ENCODE measurements at places on chromosomes 2 and 18.

GRCh38 chr18:9449600-9450414, 25.5 kb upstream of the RALBP1 start:
- H3K27ac ChIP-seq: no peak overlapping the region
- H3K27me3 ChIP-seq: no peaks in the 10 kb centered on the region
- no peak overlapping the region for H3K4me3 ChIP-seq
- no peaks in the 10 kb centered on the region for H3K4me1 ChIP-seq

DNA sequence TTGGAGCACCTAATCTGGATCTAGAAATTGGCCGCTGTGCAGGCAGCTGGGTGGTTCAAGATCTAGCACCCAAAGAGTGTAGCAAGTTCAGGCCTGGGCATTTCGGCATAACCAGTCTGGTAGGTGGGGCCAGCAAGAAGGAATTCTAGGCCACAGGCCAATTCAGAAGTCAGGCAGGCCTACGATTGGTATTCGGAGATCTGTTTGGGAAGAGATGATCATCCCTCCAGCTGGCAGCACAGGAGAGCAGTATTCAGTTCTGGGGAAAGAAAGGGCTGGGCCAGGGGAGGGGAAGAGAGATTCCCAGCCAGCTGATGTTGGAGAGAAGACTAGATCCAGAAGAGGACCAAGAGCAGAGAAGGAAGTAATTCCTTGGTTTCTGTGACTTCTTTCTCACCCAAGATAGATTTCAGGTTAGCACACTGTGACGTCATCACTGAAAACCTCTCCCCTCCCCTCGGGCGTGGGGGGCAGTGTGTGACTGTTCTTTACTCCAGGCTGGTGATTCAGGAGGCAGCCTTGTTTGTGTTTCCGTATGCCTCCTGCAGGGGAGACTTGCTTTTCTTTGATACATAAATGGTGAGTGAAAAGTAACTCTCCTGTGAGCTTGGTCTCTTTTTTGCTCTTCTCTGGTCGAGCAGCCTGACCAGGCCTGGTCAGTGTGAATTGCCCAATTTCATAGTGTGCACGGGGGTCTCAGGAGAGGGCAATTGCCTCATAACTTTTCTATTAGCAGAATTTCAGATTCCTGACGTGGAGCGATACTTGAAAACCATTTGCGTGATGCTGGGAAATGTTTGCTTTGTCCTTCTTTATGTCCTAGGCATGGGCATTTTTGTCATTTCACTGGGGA, 61.1 kb downstream of the MEIS1 start:
- peak overlapping the region; percentile 72 for H3K27ac ChIP-seq
- no peaks in the 10 kb centered on the region for H3K27me3 ChIP-seq
- no peak overlapping the region for H3K4me3 ChIP-seq
- peaks cover 100% of the 10 kb centered on the region for H3K4me1 ChIP-seq

GRCh38 chr2:21658907-21659477, 535.2 kb downstream of the TDRD15 start:
- ATAC-seq: no peak
- H3K4me1 ChIP-seq: no peaks in the 10 kb centered on the region
- no peaks in the 10 kb centered on the region for H3K27me3 ChIP-seq

DNA sequence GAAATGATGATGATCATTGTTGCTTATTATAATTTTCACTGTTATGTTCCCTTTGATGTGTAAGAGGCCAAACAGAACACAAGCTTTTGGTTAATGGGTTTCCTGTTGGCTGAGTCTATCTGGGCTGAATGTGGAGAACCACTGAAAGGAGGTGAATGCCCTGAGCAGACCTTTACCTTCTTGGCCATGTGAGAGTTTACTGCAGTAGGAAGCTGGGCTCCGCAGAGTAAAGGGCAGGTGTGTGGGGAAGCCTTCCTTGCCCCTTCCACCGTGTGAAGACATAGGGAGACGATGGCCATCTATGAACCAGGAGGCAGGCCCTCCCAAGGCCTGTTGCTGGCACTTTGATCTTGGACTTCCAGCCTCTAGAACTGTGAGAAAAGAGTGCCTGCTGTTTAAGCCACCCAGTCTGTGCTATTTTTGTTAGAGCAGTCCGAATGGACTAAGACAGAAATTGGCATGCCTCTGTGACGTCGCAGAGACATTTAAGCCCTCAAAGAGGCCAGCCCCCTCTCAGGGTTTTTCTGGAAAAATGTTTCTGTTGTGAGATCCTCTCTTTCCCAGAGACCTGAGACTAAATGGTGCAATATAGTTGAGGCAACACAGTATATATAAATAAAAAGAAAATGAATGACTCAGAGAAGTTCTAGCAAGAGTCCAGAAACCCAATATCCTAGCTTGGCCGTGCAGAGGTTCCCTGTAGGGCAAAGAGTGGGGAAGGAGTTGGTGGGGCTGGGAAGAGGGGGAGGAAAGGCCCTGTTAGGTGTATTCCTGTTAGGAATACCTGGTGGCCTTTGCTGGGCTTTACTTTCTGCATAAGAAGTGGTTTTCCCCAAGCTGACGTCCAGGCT, 121.9 kb upstream of the LGALSL start:
- H3K36me3 ChIP-seq: no peaks in the 10 kb centered on the region
- peaks cover 42% of the 10 kb centered on the region for H3K4me1 ChIP-seq
- no peak for ATAC-seq
- no peaks in the 10 kb centered on the region for H3K27me3 ChIP-seq

DNA sequence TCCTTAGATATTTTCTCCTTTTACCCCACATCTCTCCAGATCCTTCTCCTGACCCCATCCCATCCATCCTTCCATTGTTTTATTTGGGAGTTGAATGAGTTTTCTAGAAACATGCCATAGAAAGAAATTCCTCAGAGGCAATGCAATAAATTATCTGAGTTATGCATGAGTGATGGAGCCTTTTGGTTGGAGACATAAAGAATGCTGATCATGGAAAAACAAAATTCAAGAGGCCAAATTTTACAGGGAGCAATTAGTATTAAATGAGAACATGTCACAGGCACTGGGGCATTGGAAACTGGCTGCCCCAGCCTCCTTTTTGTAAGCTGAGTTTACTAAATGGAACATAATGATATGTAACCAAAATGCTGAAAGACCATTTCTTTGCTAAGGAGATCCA, 74.2 kb upstream of the LCLAT1 start:
- no peak overlapping the region for H3K27ac ChIP-seq
- ATAC-seq: no peak
- H3K36me3 ChIP-seq: no peaks in the 10 kb centered on the region
- no peak overlapping the region for H3K4me3 ChIP-seq
- H3K27me3 ChIP-seq: no peaks in the 10 kb centered on the region

DNA sequence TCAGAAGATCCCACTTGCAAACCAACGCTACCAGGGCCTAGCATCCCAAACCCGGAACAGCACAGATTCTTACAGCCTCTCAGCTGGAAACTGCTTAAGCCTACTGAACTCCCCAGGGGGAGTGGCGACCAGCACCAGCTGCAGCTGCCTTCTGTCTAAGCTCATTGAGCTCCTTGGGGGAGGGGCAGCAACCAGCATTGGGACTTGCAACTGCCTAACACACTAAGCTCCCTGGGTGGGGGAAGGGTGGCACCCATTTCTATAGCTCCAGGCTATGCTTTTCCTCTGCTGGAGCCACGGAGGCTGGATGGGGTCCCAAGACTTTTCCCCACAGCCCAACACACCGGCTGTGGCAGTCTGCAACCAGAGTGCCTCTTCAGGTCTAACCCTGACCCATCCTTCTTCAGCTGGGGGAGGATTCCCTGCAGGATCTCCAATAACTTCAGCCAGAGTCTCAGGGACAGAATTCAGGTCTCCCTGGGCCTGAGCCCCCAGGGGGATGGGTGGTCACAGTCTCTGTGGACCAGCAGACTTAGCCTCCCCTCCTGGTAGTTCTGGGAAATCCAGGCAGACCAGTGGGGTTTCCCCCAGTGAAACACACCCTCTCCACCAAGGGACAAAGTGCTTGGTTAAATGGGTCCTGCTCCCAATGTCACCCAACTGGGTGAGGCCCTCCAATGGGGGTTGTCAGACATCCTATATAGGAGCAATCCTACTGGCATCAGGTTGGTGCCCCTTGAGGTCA, 45.9 kb upstream of the ITGA4 start:
- H3K4me3 ChIP-seq: no peak overlapping the region
- H3K27me3 ChIP-seq: no peaks in the 10 kb centered on the region
- ATAC-seq: no peak
- no peaks in the 10 kb centered on the region for H3K4me1 ChIP-seq

GRCh38 chr2:101809698-101810097, 112.2 kb downstream of the MAP4K4 start:
- H3K27ac ChIP-seq: no peak overlapping the region
- H3K4me1 ChIP-seq: no peaks in the 10 kb centered on the region
- no peak for ATAC-seq
- no peaks in the 10 kb centered on the region for H3K27me3 ChIP-seq
- H3K4me3 ChIP-seq: no peak overlapping the region

GRCh38 chr2:43376523-43377198, 150.3 kb upstream of the ZFP36L2 start:
- no peaks in the 10 kb centered on the region for H3K36me3 ChIP-seq
- ATAC-seq: no peak
- H3K4me3 ChIP-seq: no peak overlapping the region
- no peaks in the 10 kb centered on the region for H3K27me3 ChIP-seq
- H3K27ac ChIP-seq: peak overlapping the region; percentile 48

GRCh38 chr2:159185401-159186130, 100.9 kb downstream of the WDSUB1 start:
- no peaks in the 10 kb centered on the region for H3K27me3 ChIP-seq
- no peak overlapping the region for H3K4me3 ChIP-seq
- no peak overlapping the region for H3K27ac ChIP-seq
- ATAC-seq: no peak

- no peak overlapping the region for H3K4me3 ChIP-seq
- H3K27me3 ChIP-seq: no peaks in the 10 kb centered on the region
- no peak for ATAC-seq
- H3K36me3 ChIP-seq: no peaks in the 10 kb centered on the region
These were observed 370.4 kb downstream of the SOCS6 start for GRCh38 chr18:70659036-70659925.

GRCh38 chr2:8674420-8675009, 7.3 kb upstream of the ID2 start:
- no peaks in the 10 kb centered on the region for H3K36me3 ChIP-seq
- H3K27ac ChIP-seq: no peak overlapping the region
- no peaks in the 10 kb centered on the region for H3K4me1 ChIP-seq
- H3K27me3 ChIP-seq: no peaks in the 10 kb centered on the region
- ATAC-seq: no peak

GRCh38 chr2:149132339-149132738, 93.8 kb downstream of the LYPD6B start:
- no peak overlapping the region for H3K27ac ChIP-seq
- H3K4me1 ChIP-seq: no peaks in the 10 kb centered on the region
- no peaks in the 10 kb centered on the region for H3K36me3 ChIP-seq
- ATAC-seq: no peak
- no peaks in the 10 kb centered on the region for H3K27me3 ChIP-seq

DNA sequence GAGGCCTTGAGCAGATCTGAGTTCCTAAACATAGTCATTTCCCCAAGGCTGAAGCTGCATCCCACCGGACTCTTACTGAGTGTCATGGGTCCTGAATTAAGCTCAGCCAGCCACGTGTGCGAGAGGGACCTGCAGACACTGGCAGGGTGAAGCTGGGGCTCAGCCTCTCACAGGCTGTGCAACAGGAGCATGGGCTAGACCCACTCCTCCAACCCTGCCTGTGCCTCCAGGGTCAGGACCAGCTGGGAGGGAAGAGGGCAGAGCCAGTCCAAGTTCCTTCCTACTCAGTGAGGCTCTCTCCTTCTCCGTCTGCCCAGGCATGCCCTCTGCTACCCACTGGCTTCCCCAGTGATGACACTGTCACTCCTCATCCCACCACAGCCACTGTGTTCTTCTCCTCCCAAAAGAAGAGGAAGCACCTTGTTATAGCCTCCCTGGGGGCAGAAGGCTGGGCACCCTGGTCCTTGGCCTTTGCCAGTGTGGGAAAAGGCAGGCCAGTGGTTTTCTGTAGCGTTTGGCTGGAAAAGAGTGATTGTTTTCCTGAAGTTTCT, 78.9 kb downstream of the KCNF1 start:
- H3K4me3 ChIP-seq: no peak overlapping the region
- no peaks in the 10 kb centered on the region for H3K4me1 ChIP-seq
- no peak overlapping the region for H3K27ac ChIP-seq
- peaks cover 4% of the 10 kb centered on the region for H3K27me3 ChIP-seq
- ATAC-seq: no peak

DNA sequence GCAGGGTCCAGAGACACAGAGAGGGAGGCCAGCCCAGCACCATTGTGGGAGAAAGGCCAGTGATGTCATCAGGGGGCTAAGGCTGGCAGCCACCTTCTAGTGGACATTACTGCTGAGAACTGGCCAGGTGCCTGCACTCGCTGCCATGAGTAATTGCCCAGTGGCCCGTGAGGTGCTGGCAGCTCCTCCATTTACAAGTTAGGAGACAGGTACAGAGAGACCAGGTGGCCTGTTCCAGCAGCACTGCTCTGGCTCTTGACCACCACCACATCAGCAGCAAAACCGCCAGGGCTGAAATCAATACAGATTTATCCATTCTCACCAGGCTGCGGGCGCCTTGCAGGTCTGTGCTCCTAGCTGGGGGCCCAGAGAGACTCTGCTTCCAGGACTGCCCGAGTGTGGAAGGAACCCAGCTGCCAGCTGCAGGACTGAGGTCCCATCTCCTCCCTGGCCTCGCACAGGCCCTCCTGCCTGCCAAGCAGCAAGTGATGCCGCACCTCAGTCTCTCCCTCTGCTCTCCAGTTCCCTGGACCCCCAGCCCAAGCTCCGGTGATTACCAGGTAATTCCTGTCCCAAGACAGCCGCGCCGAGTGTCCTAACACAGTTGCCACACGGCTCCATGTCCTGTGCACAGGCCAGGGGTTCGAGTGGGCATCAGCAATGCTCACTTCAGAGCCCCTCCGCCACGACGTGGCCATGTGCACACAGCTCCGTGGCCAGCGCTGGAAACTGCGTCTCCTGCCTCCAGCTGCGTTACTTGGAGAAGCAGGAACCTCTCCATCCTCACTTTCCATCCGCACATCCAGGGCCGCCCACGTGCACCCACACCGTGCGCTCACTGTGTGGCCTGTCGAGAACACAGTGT, 101.0 kb upstream of the CTDP1 start:
- no peak for ATAC-seq
- no peak overlapping the region for H3K27ac ChIP-seq
- no peaks in the 10 kb centered on the region for H3K27me3 ChIP-seq
- no peak overlapping the region for H3K4me3 ChIP-seq
- H3K36me3 ChIP-seq: no peaks in the 10 kb centered on the region
- H3K4me1 ChIP-seq: peaks cover 29% of the 10 kb centered on the region

Measured in gastroesophageal sphincter (tissue), 4 donors.